ENCODE measurements at places on chromosomes 7 and 10.
A peak's percentile ranks its signal among the peaks of the same experiment; 100 is the strongest.

DNA sequence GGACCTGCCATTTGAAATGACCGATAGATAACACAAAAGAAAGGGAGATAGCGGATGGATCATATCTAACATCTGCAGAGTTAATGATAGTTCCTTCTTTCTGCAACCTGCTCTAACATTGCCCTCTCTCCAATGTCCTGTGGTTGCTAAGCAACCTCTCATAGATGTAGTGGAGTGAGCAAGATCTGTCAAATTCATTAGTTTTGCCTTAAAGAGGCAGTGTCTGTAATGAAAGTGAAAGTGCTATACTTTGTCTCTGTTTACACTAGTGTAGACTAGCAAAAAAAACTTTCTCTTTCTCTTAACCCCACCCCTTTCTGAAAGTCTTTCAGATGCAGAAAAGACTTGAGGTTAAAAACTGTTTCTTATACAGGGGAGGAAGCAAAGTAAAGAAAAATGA, 1196.9 kb downstream of the SORCS3 start:
- DNase-seq, result no peak

DNA sequence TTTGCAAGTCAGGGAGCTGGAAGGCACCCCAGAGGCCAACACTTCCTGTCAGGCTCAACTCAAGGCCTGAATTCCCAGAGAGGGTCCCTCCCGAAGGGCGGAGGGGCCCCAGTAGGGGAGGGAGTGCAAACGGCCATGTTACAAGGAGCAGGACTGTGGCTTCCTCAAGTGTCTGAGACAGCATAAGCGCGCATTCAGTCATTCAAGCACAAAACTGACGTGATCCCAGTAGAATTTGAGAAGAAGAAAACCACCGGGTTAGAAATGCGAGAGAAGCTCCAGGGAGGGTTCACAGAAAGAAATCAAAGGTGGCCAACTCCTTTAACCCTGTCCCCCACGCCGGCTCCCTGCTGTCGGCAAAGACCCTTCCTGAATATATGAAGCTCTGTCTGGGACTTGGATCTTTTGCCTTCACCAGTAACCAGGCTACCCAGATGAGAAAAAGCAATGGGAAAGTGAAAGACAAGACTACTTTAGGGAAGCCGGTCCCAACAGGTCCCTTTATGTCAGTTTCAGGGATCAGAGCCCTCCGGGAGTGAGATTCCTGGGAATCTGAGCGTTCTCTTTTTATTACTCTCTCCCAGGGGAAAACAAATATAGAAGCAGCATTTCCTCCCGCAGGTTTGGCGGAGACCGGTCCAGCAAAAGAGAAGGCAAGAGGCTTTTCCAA, 1.3 kb downstream of the AFAP1L2 start:
- DNase-seq, result no peak

DNA sequence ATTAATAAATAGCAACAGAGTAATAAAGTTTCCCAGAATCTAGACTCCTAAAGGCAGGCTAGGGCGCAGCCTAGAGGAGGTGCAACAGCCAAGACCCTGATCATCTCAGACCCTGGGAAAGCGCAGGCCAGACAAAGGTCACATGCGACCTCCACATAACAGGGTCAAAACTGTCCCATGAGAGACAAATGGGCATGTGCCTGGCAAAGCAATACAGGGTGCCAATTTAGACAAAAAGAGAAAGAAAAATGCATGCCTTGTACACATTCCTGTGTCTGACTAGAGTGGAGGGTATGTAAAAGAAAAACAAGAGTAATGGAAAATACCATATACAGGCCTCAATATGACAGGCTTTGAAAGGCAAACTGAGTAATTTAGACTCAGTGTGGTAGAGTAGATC, 22.2 kb downstream of the MPP7 start:
- DNase-seq, result no peak

DNA sequence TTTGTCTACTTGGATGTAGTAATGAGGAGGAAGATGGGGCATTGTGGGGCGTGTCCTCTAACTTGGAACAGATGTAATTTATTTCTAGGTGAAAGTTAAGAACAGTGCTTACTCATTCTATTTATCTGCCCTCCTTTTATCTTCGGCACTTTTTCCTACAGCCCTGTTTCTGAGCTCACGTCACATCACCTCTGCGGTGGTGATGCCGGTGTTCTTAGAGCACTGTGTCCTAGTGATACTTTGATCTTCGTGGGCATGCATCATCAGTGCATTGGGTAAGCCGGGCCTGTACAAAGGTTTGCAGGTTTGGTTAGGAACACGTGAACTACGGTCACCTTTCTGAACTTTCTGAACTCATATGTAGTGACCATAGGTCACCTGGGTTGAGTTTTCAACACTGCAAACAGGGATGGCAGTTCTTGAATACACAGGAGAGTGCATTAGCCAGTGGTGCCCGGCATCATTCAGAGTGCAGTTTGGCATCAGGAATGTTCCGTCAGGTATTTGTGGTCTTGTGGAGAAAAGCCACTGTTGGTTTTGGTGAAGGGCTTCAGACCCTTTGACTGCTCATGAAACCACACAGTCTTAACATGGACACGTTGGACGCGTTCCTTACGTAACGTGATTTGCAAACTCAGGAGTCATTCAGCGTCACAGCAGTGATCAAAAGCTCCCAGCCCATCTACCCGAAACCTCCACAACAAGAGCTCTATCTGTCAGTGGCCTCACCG, 5.6 kb downstream of the POR start:
- no peak for DNase-seq

- DNase-seq, result no peak
Measured at GRCh38 chr7:98629001-98629431, 11.9 kb downstream of the NPTX2 start.

GRCh38 chr7:38178695-38179344, 775 bp downstream of the STARD3NL start:
- DNase-seq, result no peak

- no peak for DNase-seq
Measured at GRCh38 chr10:70974920-70975319, 86.6 kb upstream of the PCBD1 start.

GRCh38 chr10:130744631-130745030, 566.9 kb downstream of the TCERG1L start:
- DNase-seq, result no peak

GRCh38 chr7:129609666-129610065, 1.9 kb upstream of the NRF1 start:
- no peak for DNase-seq

DNA sequence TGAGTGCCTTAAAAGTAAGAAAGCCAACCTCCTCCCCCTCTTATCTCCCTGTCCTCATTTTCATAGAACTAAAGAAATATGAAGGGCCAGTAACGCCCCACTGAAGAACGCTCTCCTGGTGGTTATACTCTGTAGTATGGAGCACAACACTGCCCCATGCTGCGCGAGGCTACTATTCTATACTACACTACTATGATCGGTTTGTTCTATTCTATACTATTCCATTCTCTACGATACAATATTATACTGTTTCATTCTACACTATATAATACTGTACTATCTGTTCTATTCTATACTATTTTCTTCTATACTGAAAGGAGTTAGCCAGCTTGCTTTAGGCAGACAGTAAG, 34.8 kb downstream of the DIP2C start:
- no peak for DNase-seq

DNA sequence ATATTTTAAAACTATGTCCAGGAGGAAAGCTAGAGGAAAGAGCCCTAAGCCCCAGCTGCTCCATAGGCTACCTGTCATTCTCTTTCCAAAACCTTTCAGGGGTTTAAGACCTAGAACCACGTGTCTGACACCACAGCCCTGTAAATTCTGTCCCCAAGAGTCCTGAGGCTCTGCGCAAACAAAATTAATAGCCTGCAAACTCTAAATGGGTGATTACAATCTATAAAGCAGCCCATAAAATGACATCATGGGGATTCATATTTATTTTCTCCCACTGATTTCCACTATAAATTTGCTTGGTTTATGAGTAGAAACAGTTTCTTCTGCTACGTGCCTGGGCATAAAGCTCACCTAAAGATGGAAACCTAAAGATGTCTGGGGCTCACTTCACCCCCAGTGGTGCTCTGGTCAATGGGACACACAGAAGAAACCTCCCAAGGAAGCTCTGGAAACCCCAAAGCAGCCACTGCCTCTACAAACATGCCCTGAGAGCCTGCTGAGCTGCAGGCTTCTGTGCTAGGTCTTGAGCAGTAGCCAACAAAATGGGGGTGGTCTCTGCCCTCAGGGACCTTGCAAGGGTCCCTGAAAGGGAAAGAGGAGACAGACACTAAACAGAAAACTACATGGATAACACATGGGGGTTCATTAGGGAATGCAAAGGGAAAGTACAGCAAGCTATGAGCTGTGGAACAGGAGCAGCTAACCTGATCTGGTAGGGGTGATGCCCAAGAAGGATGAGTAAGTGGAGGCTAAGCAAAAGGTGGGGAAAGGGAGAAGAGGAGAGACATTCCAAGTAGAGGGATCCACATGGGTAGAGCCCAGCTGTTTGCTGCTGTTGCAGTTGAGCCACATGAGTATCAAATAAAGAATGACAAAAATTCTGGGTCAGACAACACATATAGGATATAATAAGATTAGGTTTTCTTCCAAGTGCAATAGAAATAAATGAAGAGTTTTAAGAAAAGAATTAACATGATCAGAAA, 331.7 kb downstream of the KCNMA1 start:
- DNase-seq, result no peak

GRCh38 chr10:113594652-113595051, 41.8 kb downstream of the HABP2 start:
- no peak for DNase-seq

- DNase-seq, result no peak
Measured at GRCh38 chr10:22230158-22230833, 12.5 kb upstream of the EBLN1 start.

- peak; percentile 18 for DNase-seq
Measured at GRCh38 chr7:133480868-133481267, 228.0 kb downstream of the EXOC4 start.

DNA sequence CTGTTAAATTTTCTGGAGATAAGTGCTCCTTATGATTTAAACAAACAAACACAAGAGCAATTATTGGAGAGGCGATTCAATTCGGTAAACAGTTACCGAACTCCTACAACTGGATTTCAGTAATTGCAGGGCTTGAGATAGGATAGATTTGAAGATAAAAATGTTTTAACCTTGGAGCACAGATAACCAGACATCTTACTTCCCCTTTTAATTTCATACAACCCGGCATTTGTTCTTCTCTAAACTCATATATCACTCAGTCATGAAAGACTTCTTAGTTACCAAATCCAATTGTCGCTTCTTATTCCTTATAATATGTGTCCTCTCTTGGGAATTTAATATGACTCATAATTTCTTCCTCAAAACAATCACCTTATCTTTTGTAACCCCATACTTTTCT, 235.9 kb upstream of the CSTF2T start:
- DNase-seq, result no peak

DNA sequence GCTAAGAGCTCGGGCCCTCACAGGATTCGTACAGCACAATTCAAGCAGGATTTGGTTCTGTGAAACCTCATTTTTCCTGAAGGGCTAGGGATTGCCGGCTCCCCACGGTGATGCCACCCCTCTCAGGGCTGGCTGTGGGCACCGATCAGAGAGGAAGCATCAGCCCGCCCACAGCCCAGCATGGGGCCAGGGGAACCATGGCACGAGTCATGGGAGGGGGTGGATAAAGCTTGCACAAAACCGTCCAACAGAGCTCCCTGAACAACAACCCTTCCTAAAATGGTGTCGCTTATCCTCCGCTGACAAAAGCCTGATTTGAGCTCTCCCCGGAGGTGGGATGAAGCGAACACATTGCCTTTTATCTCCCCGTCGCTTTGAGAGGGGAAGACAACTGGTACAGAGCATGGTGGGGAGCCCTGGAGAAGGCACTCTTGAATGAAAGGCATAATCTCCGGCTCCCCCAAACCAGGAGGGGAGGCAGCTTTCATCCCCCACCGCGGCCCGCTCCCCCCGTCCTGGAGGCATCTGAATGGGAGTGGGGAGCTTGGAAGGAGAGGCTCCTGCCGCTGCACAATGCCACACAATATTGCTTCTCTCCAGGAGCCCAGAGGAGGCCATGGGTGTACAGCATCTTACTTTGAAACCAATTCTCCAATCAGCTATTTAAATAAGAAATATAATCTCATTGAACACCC, 144.0 kb downstream of the RPS24 start:
- no peak for DNase-seq

- DNase-seq, result no peak
Measured at GRCh38 chr10:103767756-103768155, 87.6 kb downstream of the SH3PXD2A start.

DNA sequence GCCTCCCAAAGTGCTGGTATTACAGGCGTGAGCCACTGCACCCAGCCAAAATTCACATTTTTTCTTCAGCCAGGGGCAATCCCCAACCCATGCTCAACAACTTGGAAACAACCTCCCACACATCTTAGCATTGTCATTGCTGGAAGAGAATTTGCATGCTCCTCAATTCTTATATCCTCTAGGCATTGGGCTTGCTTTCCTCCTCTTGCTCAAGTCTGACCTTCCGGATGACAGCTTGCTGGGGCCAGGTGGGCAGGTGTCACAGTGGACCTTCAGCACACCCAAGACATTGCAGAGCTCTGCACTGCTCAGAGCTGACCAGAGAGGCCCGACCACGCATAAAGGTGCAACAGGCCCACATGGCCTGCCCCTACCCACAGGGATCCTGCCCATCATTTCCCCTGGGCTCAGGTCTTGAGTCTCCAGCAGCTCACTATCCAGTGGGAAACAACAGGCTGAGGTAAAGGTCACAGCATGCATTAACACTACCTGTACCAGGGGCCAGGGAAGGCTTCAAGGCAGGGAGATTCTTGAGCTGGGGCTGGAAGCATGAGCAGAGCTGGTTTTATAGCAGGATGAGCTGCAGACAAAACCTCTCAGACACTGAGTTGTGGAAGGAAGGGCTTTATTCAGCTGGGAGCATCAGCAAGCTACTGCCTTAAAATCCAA, 6.8 kb upstream of the GPR15LG start:
- no peak for DNase-seq

DNA sequence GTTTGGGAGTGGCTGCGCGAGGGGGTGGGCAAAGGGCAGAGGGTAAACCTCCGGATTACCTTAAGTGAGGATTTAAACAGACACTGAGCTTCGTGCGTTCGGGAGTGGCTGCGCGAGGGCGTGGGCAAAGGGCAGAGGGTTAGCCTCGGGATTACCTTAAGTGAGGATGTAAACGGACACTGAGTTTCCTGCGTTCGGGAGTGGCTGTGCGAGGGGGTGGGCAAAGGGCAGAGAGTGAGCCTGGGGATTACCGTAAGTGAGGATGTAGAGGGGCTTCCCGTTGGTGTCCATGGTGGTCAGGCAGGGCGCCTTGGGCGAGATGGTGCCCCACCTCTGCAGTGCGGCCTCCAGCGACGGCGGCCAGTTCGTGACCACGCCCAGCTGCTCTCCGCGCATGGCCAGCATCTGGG, 275.8 kb downstream of the DIP2C start:
- no peak for DNase-seq

- no peak for DNase-seq
Measured at GRCh38 chr10:121069061-121069850, 218.1 kb downstream of the WDR11 start.

DNA sequence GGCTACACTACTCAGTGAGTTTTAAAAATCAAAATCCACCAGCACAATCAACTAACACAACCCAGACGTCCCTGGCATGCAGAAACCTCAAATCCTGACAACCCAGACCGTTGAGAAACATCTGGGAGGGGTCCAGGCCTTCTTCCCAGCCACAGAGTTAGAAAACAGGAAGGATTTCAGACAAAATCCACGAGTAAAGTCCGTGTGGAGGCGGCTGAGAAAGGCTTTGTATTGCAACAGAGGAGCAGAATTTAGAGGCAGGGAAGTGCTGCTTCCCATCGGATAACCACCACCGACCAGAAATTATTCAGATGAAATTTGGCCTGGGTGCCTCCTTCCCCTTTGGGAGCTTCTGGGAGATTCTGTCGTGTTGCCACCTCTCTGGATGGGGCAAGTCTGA, 61.5 kb downstream of the TNS3 start:
- DNase-seq, result no peak

GRCh38 chr10:132909491-132910071, 32.8 kb downstream of the CFAP46 start:
- DNase-seq, result no peak
